ENCODE measurements at places on chromosomes 3 and 15.

DNA sequence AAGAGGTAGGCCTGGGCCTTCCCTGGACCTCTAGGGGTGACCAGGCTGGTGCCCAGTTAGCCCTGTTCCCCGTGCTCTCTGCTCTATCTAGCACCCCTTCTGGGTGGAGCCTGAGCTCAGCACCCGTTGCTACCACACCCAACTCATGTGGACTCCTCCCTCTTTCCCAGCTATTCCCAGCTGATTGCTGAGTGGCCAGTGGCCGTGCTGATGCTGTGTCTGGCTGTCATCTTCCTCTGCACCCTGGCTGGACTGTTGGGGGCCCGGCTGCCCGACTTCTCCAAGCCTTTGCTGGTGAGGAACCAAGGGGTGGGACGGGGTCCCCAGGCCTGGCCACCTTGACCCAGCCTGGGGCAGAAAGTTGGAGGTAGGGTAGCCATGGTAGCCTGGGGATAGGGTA lies 6.2 kb downstream of the DISP2 start:
- no peak for DNase-seq

- no peak for DNase-seq
These were observed 366.8 kb upstream of the UMPS start for GRCh38 chr3:124363476-124363875.

- no peak for DNase-seq
These were observed 54.7 kb downstream of the CORO2B start for GRCh38 chr15:68633231-68634121.

GRCh38 chr15:90818251-90819210 lies 49.9 kb upstream of the FURIN start:
- DNase-seq = no peak

DNA sequence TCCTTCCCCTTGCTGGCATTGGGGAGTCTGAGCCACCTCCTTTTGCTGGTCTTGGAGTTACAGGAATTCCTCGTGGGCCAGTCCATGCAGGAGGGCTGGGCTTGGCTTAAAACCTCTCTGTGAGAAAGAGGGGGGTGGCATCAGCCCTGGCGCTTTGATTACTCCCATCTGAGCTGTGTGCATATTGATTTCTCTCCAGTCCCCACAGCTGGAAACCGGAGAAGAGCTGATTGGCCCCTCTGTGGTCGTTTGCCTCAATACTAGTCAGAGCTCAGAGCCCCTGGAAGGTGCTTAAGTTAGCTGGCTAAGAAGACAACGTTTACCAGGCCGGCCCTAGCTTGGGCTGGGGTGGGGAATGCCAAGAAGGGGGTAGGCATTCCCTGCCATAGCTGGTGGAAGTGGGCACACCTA lies 4.0 kb upstream of the RASGRF1 start:
- DNase-seq = no peak

DNA sequence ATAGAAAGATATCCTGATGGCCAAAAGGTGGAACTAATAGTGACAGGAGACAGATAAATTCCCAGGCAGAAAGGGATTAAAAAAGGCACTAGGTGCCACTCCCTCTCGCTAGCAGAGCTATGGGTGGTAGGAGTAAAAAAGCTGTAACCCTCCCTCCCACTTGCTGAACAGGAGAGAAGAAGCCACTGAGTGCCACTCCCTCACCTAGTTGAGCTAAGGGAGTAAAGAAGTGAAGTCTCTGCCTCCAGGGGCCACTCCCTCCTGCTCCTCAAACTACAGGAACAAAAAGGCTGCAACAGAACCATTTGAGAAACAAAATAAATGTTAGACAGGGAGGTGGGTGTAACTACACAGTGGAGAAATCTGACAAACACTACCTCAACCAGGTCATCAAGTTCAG lies 276.2 kb upstream of the EPHA6 start:
- no peak for DNase-seq

DNA sequence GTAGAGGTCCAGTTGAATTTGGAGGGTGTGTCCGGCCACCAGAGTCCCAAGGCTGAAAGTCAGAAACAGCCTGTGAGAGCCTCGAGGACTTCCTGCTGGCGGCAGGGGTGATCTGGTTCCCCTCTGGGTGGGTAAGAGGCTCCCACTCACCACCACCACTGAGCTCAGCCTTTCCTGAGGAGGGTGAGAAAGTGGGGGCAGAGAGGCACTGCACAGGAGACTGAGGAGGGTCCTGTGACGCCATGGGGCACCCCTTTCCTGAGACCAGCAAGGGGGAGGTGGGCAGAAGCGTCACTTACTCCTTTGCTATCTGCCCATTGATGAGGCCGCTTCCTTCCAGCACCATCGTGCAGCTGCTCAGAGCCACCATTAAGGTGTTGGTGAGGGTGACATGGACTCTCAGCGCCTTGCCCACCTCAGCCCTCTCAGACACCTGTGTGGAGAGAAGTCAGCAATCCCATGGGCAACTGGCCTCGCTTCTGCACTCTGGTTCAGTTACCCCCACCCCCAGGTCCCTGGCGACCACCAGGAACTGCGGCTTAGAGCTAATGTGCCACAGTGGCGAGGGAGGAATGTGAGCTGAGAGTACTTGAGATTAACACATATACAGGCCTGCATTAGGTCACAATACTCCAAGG lies 10.0 kb upstream of the TGM5 start:
- no peak for DNase-seq

GRCh38 chr15:40660686-40661085 lies 34.3 kb upstream of the RAD51 start:
- DNase-seq = no peak

GRCh38 chr3:71430941-71431552 lies 152.5 kb downstream of the FOXP1 start:
- no peak for DNase-seq

GRCh38 chr3:105700575-105700974 lies 168.2 kb downstream of the CBLB start:
- DNase-seq = no peak
